ENCODE measurements at places on chromosomes 11 and 22.

GRCh38 chr11:92482492-92483060, 258.0 kb downstream of the FAT3 start:
- DNase-seq = no peak

- no peak for DNase-seq
Observed at GRCh38 chr22:42791721-42792452, 65.2 kb downstream of the ARFGAP3 start.

DNA sequence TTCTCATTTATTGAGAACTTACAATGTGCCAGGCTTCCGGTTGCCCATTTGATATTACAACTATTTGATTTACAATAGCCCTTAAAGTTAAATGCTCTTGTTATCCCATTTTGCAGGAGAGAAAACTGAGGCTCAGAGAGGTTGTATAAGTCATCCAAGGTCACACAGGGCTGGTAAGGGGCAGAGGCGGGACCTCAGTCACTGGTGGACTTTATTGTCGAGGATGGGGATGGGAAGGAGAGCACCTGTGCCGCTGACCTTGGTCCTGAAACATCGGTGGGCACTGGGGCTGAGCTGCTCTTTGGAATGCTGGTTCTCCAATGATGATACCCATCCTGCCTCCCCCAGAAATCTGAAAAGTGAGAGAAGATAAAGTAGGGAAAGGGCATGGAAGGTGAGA, 265.4 kb downstream of the MIAT start:
- DNase-seq = no peak

- no peak for DNase-seq
Observed at GRCh38 chr22:45783690-45784089, 112.1 kb downstream of the ATXN10 start.

- DNase-seq = no peak
Observed at GRCh38 chr22:28204382-28204781, 285.3 kb upstream of the PITPNB start.

GRCh38 chr11:57179681-57180080, 2.1 kb upstream of the LRRC55 start:
- DNase-seq = no peak

DNA sequence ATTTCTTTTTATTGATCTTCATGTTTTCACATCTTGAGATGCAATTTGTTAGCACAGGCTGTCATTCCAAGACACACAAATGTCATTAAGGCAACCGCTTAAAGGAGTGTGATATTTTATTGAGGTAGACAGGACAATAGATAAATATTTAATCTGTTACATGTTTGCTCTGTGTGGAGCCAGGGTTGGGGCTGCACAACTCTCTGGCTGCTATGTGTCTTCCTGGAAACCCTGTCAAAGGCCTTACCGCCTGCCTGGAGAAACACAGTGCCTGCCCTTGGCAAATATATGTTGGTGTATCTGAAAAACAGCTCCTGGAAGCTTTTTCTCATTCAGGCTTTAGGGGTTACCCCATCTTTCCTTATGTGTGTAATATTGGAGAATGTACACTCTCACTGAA, 139.7 kb upstream of the TEAD1 start:
- peak; percentile 27 for DNase-seq

GRCh38 chr11:117181586-117182550, 3.3 kb downstream of the SIDT2 start:
- no peak for DNase-seq

- peak; percentile 90 for DNase-seq
Observed at GRCh38 chr11:65606876-65607613, 7.0 kb downstream of the MAP3K11 start.

DNA sequence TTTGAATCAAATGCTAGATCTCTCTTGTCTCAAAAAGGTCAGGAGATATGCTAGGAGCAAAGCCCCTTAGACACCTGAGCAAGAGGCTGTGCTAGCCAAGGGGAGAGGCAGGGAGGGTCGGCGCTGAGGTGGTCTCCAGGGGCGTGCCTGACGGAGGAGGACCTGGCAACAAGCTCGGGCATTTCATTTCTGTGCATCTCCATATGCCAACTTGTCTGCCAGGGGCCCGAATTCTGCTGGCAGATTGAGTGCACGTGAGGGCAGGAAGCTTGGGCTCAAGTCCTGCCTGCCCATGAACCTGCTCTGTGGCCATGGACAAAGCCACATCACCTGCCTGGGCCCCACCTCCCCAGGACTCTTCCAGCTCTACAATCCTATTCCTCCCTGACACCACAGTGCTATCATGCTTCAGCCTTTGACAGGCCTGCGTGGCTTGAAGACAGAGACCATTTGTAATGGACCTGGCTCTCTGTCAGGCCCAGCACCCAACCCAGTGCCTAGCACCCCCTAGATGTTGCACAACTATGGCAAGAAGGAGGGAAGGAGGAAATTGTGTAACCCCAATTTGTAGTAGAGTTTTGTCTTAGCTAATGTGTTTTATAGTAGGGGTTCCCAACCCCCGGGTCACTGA, 16.3 kb upstream of the VSIG10L2 start:
- DNase-seq = no peak

- DNase-seq = peak; percentile 96
Observed at GRCh38 chr11:67303132-67303834, at the start of gene SSH3. TSS of gene SSH3 (plus strand) at chr11:67303530. CDS start at chr11:67303626, 96 bp downstream.

- DNase-seq = no peak
Observed at GRCh38 chr22:32509045-32509444, 34.4 kb downstream of the FBXO7 start.

DNA sequence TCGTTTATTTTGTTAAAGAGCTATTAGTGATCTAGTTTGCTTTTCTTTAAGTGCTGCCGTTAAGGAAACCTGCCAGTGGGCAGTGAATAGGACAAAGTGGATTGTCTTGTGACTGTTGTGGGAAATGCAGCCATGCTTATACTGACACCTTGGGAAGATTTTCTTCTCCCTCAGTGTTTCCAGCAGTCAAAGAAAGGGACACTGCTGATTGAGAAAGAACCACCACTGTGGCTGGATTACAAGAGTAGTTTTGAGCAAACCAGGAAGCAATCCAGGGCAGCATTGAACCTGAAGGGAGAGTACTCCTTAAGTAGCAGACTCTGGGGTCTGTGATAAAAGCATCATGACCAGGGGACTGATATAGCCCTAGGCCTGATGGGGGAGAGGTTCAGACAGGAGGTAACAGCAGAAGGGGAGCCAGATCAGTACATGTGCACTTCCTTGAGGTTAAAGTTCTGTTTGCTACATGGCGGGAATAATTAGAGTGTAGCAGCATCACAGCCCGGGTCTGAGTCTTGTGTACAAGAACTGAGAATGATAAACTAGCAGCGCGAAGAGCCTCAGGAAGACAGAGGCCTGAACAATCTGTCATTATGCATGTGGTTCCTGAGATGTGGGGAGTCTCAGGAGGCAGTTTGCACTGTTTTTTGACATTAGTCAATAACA, 167.8 kb downstream of the C11orf91 start:
- no peak for DNase-seq

DNA sequence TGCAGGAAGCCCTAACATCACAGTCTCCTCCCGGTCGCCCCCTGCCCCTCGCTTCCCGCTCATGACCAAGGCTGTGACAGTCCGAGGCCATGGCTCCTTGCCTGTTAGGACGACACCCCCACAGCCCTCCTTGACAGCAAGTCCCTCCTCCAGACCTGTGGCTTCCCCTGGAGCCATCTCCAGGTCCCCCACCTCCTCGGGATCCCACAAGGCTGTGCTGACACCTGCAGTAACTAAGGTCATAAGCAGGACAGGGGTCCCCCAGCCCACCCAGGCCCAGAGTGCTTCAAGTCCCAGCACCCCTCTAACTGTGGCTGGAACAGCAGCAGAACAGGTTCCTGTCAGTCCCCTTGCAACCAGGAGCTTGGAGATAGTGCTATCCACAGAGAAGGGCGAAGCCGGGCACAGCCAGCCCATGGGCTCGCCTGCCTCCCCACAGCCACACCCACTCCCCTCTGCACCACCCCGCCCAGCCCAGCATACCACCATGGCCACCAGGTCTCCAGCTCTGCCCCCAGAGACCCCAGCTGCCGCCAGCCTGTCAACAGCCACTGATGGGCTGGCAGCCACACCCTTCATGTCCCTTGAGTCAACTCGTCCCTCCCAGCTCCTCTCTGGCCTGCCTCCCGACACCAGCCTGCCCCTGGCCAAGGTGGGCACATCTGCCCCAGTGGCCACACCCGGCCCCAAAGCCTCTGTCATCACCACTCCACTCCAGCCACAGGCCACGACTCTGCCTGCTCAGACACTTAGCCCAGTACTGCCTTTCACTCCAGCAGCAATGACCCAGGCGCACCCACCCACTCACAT, 63.2 kb downstream of the OTOG start:
- no peak for DNase-seq

DNA sequence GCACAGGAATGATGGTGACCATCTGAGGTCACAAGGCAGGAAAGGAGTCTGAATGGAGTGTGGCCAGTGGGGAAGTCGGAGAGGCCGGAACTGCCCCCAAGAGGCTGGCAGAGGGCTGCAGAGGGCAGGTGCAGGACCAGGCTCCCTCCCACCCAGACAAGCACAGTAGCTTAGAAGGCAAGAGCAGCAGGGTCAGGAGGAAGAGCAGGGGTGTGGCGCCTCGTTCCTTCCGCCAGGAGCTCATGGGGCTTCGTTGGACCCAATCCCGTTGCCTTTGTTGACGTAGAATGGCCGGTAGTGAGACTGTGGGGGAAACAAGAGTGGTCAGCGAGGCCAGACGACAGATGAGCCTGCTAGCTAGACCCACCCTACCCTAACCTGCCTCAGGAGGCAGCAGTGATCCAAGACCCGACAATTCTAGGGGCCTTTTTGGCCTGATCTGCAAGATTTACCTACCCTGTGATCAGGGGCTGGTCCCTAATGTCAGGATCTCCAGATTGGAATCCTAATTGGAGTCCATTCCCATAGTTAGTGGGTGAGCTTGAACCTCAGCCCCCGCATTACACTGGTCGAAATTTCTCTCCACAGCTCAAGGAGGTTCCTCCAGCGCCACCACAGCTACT, 25.6 kb downstream of the TRIM29 start:
- peak; percentile 13 for DNase-seq

DNA sequence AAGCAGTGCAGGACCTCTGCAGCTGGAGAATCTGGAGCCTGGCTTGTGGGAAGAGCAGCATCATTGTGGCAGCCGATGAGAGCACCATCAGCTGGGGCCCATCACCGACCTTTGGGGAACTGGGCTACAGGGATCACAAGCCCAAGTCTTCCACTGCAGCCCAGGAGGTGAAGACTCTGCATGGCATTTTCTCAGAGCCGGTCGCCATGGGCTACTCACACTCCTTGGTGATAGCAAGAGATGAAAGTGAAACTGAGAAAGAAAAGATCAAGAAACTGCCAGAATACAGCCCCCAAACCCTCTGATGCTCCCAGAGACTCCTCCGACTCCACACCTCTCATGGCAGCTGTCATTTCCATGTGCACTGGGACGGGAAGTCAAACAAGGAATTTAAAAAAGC, 35.6 kb downstream of the ASRGL1 start:
- DNase-seq = no peak

GRCh38 chr11:95101935-95102334, 12.3 kb downstream of the ENDOD1 start:
- no peak for DNase-seq

- DNase-seq = no peak
Observed at GRCh38 chr22:44440224-44441160, 57.5 kb downstream of the RTL6 start.

DNA sequence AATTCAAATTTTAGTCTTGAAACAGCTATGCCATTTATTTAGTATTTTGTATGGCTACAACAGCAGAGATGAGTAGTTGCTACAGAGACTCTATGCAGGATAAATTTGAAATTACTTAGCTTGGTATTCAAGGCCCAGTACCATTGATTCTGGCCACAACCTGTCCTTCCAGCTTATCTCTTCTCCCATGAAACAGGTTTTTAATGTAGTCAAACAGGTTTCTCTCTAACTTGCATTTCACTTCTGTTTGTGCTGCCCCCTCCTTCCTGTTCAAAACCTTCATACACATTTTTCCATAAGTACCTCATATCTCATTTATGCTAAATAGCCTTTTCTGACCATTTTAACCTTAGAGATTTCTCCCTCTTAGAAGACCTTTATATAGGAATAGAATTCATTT, 3.3 kb downstream of the USP47 start:
- DNase-seq = peak; percentile 93

- no peak for DNase-seq
Observed at GRCh38 chr11:93842461-93842860, 8.0 kb downstream of the VSTM5 start.

GRCh38 chr22:22144858-22145257, 99.7 kb upstream of the VPREB1 start:
- peak; percentile 3 for DNase-seq

DNA sequence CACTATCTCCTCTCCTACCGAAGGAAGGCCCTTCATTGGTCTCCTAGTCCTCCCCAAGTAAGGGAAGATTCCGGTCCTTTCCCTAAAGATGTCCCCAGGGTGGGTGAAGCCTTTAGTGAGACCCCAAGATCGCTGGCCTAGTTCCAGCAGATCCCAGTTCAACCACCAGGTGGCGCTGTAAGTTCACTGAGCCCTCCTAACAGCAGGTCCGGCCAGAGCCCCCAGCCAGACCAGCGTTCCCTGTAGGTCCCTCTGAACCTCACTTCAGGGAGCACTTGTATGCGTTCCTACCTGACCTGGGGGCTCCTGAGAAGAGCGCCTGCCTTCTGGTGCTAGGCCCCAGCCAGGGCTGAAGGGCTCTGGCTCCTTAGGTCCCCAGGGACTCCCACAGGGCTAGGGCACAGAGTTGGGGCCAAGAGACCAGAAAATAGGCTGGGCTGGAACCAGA, 38.1 kb downstream of the LMO1 start:
- peak; percentile 73 for DNase-seq

- DNase-seq = no peak
Observed at GRCh38 chr11:104957280-104957679, 11.1 kb downstream of the CASP4 start.

GRCh38 chr11:86954269-86955110, 705 bp downstream of the FZD4 start:
- peak; percentile 71 for DNase-seq

DNA sequence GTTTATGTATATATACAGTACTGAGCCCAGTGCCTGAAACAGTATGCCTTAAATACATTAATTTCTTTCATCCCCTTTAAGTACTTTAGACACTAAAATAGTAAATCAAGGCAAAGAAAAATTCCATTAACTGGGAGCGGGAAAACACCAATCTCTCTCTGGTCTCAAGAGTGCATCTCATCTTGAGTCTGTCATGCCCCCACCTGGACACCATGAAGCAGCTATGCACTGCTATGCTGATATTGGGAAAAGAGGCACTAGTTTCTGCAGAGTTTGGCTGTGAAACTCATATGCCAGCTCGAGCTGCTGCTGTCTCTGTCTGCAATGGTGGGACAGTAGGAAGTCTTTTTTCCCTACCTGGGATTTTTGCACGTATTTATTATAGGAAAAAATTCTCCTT, 754.4 kb upstream of the RAG2 start:
- DNase-seq = no peak

GRCh38 chr11:1883346-1884302, 8.1 kb downstream of the PRR33 start:
- no peak for DNase-seq

- DNase-seq = no peak
Observed at GRCh38 chr11:29023761-29024160, 915.6 kb downstream of the METTL15 start.

DNA sequence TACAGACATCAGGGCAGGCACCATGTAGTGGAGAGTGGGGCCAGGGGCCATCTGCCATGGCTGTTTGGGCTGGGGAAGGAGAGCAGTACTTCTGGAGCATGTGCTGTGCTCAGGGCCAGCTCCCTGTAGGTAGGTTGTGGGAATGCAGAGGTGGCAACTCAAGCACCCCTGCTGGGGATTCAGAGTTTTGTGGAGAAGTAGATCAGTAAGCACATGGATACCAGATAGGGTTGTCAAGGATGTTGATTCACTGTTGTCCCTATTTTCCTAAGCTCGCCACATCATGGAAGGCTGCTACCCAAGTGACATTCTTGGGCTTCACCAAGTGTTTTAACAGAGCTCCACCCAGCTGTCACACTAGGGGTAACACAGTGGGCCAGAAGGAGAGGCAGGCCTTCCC, 67.2 kb downstream of the BMAL1 start:
- DNase-seq = no peak
